ENCODE measurements at places on chromosomes 11 and 22. TPM values are rescaled to one million over a fixed set of nuclear protein-coding genes. Genes with fewer than 3 reads are reported as not detected.

KCTD14 gene
- 0.43 TPM for total RNA-seq

PIK3C2A gene
- total RNA-seq: 39.3 TPM

FXYD6 gene
- 260 TPM for total RNA-seq

KCNK4 gene
- total RNA-seq: not detected

GRCh38 chr11:110527146-110527545 is 97.4 kb downstream of the FDX1 start:
- H3K27me3 ChIP-seq: no peaks in the 10 kb centered on the region
- H3K36me3 ChIP-seq: no peaks in the 10 kb centered on the region
- H3K4me3 ChIP-seq: no peak overlapping the region
- H3K4me1 ChIP-seq: peaks cover 5% of the 10 kb centered on the region
- H3K27ac ChIP-seq: no peak overlapping the region

DNA sequence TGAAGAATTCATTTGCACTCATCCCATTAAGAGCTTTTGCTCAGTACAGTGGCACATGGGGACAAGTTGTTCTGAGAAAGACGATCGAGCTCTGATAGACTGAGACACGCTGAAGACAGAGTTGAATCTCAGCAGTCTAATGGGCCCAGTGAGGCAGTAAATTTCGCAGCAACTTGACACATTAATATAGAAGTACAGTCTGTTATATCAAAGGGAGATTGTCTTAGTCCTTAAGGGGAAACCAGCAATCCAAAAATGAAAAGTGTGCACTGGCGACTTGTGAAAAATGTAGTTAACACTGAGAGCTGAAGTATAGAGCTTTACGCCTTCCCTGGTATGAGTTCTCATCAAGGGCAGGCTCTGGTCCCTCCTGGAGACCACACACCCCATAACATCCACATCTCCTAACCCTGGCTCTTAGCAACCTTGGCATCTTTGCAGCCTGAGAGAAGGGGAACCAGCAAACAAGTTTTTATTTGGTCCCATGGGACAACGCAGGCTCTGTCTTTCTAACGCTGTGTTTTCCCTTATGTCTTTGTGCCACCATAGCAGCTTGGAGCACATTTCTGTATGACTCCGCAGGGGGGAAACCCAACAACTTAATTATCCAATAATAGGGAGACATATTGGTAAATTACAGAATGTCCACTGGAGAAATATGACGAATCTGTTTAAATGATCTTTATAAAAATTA is 952.5 kb downstream of the OPCML start:
- no peaks in the 10 kb centered on the region for H3K27me3 ChIP-seq
- no peak overlapping the region for H3K27ac ChIP-seq
- no peaks in the 10 kb centered on the region for H3K36me3 ChIP-seq
- H3K4me1 ChIP-seq: no peaks in the 10 kb centered on the region
- no peak overlapping the region for H3K4me3 ChIP-seq

Measured in ovary (tissue), 10 donors.